Amniotic stem cell (primary cell): ENCODE measurements at places on chromosomes 4 and X.

DNA sequence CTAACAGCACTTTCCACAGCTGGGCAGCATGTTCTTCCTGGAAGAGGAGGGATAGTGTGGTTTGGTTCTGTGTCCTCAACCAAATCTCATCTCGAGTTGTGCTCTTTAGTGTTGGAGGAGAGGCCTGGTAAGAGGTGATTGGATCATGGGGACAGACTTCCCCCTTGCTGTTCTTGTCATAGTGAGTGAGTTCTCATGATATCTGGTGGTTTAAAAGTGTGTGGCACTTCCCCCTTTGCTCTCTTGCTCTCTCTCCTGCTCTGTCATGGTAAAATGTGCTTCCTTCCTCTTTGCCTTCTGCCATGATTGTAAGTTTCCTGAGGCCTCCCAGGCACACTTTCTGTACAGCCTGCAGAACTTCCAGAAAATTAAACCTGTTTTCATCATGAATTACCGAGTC lies 133.7 kb upstream of the NDP start:
- no peak for DNase-seq

DNA sequence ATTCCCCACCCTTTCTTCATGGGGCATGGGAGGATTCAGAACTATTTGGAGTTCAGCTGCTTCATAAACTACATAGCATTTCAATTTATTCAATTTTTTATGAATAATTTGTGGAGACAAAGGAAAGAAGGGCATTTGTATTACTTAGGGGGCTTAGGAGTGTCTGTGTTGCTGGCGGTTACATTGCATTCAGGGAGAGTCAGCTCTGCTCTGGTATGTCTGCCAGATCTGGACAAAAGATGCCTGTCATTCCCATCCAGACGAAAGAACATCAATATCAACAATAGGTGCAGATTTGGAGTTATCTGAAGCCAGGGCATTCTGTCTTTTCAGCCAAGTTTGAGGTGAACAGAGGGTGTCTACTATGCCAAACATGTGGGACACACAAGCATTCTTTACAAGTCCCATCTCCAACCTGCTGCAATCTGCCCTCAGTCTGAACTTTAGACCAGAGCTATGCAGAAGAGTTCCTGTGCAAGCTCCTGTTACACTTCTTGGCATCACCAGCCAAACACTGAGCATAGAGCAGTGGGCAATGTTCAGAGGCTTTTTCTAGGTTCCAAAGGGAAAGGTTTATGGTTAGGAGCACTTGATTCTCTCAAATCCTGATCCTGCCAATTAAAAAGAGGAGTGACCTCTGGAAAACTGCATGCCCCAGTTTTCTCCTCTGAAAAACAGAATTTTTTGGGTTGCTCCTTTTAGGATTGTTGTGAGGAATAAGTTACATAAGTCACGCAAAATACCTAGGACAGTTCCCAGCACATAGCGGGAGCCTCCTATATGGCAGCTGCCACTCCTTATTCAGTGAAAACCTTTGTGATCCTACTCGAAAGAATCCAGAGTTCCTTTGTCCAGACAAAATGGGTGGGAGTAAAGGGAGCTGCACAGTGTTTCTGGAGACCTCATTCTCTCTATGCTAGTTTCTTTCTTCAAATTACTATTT lies 719.5 kb upstream of the SLIT2 start:
- no peak for DNase-seq

GRCh38 chrX:130253916-130254315 lies 14.8 kb downstream of the ZNF280C start:
- DNase-seq, result no peak

- no peak for DNase-seq
Measured at GRCh38 chrX:142204522-142205433, at the start of gene MAGEC2. MAGEC2 (minus strand) TSS chrX:142205290; CDS start chrX:142203987, 1,303 bp downstream.

- no peak for DNase-seq
Measured at GRCh38 chr4:77269505-77269904, 112.5 kb downstream of the CCNG2 start.
